Epithelial cell of alveolus of lung (primary cell): ENCODE measurements at places on chromosomes 12 and 14. TPM values are rescaled to one million over a fixed set of nuclear protein-coding genes. Genes with fewer than 3 reads are reported as not detected.

KRT4 gene
- total RNA-seq, result not detected in 2 replicates

CBX5 gene
- 53.9 and 59.6 TPM in 2 replicates for total RNA-seq

OASL gene
- 0.08 and 1.6 TPM in 2 replicates for total RNA-seq

ARHGEF40 gene
- total RNA-seq, result 39.9 and 55.2 TPM in 2 replicates

C12orf54 gene
- total RNA-seq, result 2.2 TPM in 1 of 2 replicates, not detected in the other

HNF1A gene
- not detected in 2 replicates for total RNA-seq

BDKRB2 gene
- 43.4 and 49.1 TPM in 2 replicates for total RNA-seq

FAM186B gene
- total RNA-seq, result under 0.01 and 0.32 TPM in 2 replicates

LRIG3 gene
- total RNA-seq, result 21.6 and 26.6 TPM in 2 replicates

SERPINA9 gene
- not detected in 2 replicates for total RNA-seq

APOF gene
- not detected in 2 replicates for total RNA-seq

KRT73 gene
- total RNA-seq, result not detected in 2 replicates
